ENCODE measurements at places on chromosomes 5 and 9. TPM values are rescaled to one million over a fixed set of nuclear protein-coding genes. Genes with fewer than 3 reads are reported as not detected.

Gene STPG3
- total RNA-seq: not detected

DNA sequence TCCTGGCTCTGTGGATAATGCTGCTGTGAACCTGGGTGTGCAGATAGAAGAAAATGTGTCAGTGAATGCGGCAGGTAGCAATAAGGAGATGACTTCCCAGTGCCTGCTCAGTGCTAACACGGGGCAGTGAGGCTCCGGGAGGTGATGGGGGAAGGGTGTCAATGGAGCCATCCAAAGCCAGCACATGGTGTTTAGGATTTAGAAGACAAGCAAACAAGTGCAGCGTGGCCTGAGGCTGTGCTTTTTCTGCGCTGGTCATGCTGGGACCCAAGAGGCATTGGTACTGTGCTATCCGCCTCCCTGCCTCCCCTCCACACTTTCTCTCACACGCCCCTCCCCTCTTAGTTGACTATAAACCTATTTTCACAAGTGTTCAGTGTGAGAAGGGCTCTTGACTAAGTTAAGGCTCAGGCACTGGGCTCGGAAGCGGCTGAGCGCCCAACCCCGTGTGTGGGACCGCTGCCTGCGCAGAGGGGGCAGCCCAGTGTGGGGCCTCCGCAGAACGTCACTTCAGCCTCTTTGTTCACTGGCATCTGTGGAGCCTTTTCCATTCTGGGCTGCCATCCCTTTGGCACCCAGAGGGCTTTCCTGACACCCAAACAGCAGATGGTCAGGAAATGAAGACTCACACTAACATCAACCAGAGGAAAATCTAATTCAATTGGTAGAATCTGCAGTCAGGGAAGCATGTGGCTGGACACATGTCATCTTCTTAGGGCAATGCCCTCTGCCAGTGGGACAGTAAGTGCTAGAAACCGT is 21.8 kb upstream of the NINJ1 start:
- DNase-seq: no peak

Gene CARTPT
- total RNA-seq: not detected

DNA sequence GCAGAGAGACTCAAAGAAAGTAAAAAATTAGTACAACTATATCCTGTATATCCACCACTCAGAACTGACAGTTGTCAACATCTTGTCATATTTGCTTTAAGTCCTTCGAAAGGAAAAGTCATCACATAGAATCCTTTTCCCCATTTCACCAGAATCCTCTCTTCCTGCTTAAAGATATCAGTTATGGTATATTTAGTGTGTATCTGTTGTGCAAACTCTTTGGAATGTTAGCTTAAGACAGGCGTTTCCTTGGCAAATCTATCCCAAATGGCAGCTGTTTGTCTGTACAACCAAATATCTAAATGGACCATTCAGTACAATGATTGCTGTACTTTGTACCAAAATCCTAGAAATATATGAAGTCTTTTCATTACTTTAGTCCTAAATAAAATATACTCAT is 98.5 kb downstream of the ITGA1 start:
- no peak for DNase-seq

- no peak for DNase-seq
Measured at GRCh38 chr9:128323212-128323730, 632 bp downstream of the COQ4 start.

DNA sequence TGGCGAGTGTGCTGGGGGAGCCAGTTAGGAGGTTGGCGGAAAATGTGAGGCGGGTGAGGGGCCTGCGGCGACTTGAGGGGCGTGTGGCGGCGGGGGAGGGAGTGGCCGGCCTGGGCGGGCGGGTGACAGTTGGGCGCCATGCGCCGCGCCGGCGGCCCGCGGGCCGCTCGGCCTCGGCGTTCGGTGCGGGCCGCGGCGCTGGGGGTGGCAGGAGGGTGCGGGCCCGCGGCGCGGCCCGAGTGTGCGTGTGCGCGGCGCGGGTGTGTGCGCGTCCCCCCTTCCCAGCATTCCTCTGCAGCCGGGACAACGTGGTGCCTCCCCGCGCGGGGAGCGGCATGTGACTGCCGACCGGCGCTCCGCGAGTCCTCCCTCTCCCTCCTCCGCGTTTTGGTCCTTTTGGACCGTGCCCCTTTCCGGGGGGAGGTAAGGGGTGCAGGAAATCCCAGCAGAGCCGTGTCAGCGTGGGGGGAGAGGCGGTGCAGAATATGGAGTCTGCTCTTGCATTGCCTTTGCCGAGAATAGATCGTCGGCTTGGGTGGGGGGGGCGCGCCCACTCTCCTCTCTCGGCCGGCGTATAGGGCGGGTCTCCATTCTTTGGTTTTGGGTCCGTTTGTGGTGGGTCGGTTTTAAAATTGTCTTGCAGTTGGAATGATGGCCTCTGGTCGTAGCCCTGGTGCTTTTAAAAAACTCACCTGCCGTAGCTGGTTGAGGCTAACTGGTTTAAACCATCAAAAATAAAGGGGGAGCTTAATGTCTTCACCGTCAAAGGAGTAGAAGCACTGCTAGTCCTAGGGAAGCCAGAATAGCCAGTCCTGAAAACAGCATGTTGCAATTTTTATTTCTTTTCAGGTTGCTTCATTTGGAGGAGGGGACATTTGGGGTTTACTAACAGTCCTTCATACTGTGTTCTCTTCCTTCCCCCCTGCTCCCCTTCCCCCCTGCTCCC is 2.0 kb downstream of the LARP1 start:
- DNase-seq: no peak

Gene GABRA6
- not detected for total RNA-seq

DNA sequence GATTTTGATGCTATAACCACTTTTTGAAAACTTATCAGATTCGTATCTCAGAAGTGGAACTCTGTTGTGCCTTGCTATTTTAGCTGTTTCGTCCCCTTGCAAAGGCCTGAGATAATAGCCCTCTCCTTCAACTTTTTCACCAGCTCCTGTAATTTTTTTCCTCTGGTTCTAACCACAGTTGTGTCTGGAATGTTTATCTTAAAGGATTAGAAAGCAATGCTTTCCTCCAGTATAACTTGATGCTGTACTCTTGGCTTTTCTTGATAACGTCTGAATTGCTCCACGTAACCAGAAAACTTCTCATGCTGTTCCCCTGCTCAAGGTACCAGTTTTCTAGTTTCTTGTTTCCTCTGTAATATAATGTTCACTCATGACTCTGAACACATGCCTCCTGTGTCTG is 209.4 kb downstream of the DTWD2 start:
- DNase-seq: no peak

GRCh38 chr5:158139161-158139560 is 280.2 kb upstream of the CLINT1 start:
- DNase-seq: no peak

Gene OCLN
- 12.8 TPM for total RNA-seq

DNA sequence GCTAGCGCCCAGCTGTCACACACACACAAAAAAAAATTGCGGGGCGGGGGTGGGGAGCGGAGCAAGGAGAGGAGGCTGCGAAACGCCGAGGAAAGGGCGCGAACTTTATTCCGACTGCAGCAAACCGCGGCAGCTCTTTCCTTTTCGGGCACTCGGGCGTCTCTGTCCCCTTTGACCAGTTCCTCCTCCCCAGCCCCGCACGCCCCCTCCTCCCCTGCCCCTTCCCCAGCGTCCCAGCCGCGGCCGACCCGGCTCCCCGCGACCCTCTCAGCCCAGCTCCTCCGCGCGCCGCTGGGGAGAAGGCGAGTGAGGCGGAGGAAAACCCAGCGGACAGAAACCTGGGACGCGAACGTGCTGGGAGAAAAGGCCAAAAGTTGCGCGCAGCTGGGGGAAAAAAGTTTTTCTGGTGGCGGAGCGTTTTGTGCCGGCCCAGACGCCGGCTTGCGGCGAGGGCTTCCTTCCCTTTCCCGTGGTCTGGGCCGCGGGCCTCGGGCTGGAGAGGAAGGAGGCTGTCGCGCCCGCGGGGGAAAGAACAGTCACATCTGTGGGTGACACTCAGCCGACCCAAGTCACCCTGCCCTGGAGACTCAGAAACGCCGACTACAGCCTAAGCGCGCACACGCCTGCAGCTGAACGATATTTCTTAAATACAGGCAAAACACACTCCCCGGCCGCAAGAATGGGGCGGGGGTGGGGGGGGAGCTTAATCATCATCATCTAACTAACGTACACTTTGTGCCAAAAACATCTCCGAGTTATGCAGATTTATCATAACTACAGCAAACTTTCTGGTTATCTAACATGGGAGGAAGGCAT is 1.1 kb upstream of the BNC2 start:
- DNase-seq: no peak

DNA sequence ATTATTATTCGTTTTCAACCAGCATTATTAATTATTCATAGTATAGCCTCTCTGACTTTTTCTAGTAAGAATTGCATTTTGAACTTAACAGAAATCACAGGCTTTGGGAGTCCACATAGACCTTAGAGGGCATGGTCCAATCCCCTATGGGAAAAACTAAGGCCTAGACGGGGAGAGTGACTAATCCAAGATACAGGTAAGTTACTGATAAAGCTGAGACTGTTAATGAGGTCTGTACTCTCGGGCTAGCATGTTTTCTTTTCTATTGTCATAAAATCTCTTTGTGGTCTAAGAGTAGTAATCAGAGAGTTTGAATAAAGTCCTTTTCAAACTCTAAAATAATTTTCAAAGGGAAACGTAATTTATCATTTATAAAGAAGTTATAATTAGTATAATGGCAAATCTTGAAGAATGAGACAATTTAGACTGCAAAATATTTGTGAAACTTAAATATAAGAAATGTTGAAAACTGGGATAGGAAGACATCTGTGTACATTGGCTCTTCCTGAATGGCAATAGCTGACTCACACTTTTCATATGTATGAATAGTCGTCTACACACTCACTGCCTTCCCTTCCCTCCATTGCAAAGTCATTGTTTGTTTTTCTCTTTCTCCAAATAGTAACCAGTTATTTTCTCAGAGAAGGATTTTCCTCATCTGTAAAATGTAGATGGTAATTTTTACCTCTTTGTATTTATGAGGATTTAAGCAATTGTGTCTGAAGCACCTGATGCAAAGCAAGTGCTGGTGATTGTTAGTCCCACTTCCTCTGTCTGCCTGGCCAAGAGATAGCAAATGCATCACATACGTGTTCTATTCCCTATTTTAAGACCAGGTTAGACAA is 207.9 kb upstream of the CD180 start:
- no peak for DNase-seq

Gene LCN1
- not detected for total RNA-seq

DNA sequence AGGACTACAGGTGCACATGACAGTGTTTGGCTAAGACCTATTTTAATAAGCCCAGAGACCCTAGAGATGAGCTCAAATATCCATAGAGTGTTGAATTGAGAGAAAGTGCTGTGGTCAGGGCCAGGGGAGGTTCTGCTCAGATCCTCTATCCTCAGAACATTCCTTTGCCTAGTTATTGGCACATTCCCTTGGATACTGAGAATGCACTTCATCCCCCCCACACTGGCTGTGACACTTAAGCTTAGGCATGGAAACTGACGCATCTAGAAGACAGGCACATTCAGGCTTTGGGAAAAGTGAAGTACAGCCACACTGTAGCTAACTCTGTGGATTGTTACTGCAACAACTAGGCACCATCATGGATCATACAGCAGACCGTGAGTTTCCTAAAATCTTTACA is 27.1 kb upstream of the RASGRF2 start:
- no peak for DNase-seq

Data from vagina (tissue), 2 donors.